Lower lobe of right lung (tissue), 2 donors: ENCODE measurements at places on chromosomes 2 and 18. TPM values are rescaled to one million over a fixed set of nuclear protein-coding genes. Genes with fewer than 3 reads are reported as not detected.
A peak's percentile ranks its signal among the peaks of the same experiment; 100 is the strongest.

- peaks cover 12% of the 10 kb centered on the region for H3K4me1 ChIP-seq
- peak; percentile 63 for DNase-seq
- no peak overlapping the region for H3K27ac ChIP-seq
Observed at GRCh38 chr18:58781627-58782194, 83.0 kb upstream of the ZNF532 start.

The HOXD9 gene
- total RNA-seq = 0.86 TPM

DNA sequence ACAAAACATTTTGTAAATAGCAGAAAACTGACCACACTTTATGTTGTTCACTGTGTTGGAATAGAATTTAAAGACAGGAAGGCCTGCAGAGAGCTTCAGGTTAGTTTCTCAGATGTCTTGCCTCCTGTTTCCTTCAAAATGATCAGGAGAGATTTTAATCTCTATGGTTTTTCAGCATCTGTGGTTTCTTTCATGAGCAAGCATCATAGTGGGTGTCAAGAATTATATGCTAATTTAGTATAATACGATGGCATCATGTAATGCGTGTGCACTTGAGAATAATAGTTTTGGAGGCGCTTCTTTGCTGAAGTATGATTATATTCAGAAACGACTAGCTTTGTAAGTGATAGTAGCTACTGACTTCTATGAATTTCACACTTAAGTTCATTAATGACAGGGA is 149.9 kb downstream of the PLCL1 start:
- no peaks in the 10 kb centered on the region for H3K27me3 ChIP-seq
- H3K27ac ChIP-seq = no peak overlapping the region
- no peaks in the 10 kb centered on the region for H3K36me3 ChIP-seq
- H3K4me1 ChIP-seq = no peaks in the 10 kb centered on the region
- no peak for DNase-seq
- H3K4me3 ChIP-seq = no peak overlapping the region

DNA sequence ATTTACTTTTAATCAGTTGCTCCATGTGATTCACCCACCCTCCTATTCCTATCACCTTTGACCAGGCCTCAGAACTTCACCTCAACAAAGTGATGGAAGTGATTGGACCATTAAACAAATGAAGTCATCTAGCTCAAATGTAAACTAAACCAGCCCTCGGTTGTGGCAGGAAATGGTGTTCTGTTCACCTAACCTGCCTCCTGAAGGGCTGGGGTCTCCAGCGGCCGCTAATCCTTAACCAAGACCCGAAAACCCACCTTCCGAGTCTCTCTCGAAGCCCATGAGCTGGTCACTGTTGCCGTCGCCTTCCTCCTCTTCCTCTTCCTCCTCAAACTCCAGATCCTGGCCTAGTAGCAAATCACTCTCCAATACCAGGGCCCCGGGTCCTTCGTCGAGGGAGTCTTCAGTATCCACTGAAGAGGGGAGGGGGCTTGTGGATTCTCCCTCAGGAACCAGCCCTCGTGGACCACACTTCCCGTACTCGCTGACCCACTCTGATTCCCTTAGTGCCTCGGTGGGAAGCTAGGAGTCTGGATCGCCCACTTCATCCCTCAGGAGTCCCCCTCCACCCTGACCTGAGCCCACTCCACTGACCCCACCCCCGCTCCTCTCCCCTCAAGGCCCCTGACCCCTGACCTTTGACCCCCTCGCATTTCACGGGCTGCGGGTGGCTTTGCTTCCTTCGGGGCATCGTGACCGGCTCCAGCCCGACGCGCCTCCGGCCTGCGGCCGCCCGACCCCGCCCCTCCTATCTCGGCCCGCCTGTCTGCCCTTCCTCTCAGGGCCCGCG is 503 bp downstream of the ZNF513 start:
- peaks cover 19% of the 10 kb centered on the region for H3K4me1 ChIP-seq
- peaks cover 71% of the 10 kb centered on the region for H3K36me3 ChIP-seq
- H3K27ac ChIP-seq = peak overlapping the region; percentile 91
- H3K4me3 ChIP-seq = peak overlapping the region; percentile 73

- no peaks in the 10 kb centered on the region for H3K27me3 ChIP-seq
- H3K27ac ChIP-seq = no peak overlapping the region
- H3K4me3 ChIP-seq = no peak overlapping the region
- DNase-seq = no peak
- H3K4me1 ChIP-seq = no peaks in the 10 kb centered on the region
Observed at GRCh38 chr2:133363884-133364283, 204.4 kb downstream of the NCKAP5 start.

- no peaks in the 10 kb centered on the region for H3K27me3 ChIP-seq
- H3K36me3 ChIP-seq = no peaks in the 10 kb centered on the region
- H3K27ac ChIP-seq = no peak overlapping the region
- no peak overlapping the region for H3K4me3 ChIP-seq
- DNase-seq = no peak
Observed at GRCh38 chr2:221109552-221109951, 462.6 kb downstream of the EPHA4 start.

The TEKT4 gene
- total RNA-seq = 3.4 TPM

GRCh38 chr2:37215250-37215649 is 16.1 kb downstream of the CEBPZ start:
- no peaks in the 10 kb centered on the region for H3K27me3 ChIP-seq
- DNase-seq = no peak
- no peak overlapping the region for H3K27ac ChIP-seq
- no peaks in the 10 kb centered on the region for H3K4me1 ChIP-seq
- H3K36me3 ChIP-seq = peaks cover 96% of the 10 kb centered on the region
- no peak overlapping the region for H3K4me3 ChIP-seq

DNA sequence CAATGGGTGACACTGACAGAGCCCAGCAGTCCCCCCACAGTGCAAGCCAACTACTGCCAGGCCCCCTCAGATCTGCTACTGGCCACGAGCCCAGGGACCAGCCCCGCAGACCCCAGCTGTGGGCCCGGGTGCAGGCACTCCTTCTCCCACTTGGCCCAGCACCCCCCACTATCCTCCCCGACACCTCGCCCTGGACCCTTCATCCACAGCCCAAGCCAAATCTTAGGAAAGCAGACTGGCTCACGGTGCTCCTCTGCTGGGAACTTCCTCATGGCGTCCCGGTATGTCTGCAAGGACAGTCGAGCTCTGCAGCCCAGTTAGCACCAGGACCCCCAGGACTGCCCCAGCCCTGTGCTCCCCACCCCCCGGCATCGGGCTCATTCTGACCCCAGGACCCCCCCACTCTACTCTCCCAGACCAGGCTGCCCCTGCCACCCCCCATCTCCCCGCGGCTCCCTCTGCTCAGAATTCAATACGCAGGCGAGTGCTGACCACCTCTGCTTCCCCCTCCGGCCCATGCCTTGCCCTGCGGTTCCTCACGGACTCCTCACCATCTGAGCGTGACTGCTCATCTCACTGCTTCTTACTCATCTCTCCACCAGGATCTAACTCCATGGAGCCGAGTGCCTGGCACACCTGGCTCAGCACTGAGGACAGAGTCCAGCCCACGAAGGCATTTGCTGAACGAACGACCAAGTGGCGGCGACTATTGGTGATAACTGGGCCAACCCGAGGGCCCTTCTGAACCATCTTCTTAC is 85.7 kb downstream of the PXDN start:
- H3K27ac ChIP-seq = no peak overlapping the region
- H3K4me1 ChIP-seq = peaks cover 8% of the 10 kb centered on the region
- H3K27me3 ChIP-seq = no peaks in the 10 kb centered on the region
- H3K36me3 ChIP-seq = peaks cover 42% of the 10 kb centered on the region
- no peak for DNase-seq

- peak overlapping the region; percentile 61 for H3K4me3 ChIP-seq
- H3K4me1 ChIP-seq = peaks cover 20% of the 10 kb centered on the region
- H3K27ac ChIP-seq = peak overlapping the region; percentile 77
- H3K27me3 ChIP-seq = peaks cover 14% of the 10 kb centered on the region
Observed at GRCh38 chr2:20013126-20013849, 820 bp upstream of the MATN3 start.

DNA sequence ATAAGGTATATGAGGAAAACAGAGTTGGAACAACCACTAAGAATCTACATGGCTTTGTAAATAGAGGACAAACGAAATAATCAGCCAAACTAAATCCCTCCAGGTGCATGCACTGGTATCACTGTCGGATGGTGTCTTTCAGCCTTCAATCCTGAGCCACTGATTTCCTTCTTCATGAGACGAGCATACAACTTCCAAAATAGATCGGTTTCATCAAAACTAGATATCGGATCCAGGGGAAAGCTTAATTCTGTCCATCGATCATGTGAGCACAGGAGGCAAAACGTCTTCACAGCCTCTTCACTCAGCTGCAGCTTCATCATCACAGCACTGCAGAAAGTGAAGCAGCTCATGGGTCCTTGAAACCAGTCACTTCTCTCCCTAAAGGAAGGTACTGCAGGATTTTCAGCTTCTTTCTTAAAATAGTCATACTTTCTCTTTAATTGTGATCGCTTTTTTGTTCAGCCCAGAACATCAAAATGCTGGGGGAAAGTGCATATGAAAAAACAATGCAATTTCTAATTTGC is 80.5 kb downstream of the DTNB start:
- no peak overlapping the region for H3K27ac ChIP-seq
- no peaks in the 10 kb centered on the region for H3K27me3 ChIP-seq
- H3K36me3 ChIP-seq = no peaks in the 10 kb centered on the region
- no peak for DNase-seq

The OTX1 gene
- 0.27 TPM for total RNA-seq

GRCh38 chr18:61727241-61728193 is 165.3 kb downstream of the RNF152 start:
- DNase-seq = no peak
- H3K36me3 ChIP-seq = no peaks in the 10 kb centered on the region
- H3K27me3 ChIP-seq = no peaks in the 10 kb centered on the region
- no peak overlapping the region for H3K27ac ChIP-seq

- peaks cover 60% of the 10 kb centered on the region for H3K4me1 ChIP-seq
Observed at GRCh38 chr2:230412846-230413245, 3.2 kb upstream of the SP100 start.

DNA sequence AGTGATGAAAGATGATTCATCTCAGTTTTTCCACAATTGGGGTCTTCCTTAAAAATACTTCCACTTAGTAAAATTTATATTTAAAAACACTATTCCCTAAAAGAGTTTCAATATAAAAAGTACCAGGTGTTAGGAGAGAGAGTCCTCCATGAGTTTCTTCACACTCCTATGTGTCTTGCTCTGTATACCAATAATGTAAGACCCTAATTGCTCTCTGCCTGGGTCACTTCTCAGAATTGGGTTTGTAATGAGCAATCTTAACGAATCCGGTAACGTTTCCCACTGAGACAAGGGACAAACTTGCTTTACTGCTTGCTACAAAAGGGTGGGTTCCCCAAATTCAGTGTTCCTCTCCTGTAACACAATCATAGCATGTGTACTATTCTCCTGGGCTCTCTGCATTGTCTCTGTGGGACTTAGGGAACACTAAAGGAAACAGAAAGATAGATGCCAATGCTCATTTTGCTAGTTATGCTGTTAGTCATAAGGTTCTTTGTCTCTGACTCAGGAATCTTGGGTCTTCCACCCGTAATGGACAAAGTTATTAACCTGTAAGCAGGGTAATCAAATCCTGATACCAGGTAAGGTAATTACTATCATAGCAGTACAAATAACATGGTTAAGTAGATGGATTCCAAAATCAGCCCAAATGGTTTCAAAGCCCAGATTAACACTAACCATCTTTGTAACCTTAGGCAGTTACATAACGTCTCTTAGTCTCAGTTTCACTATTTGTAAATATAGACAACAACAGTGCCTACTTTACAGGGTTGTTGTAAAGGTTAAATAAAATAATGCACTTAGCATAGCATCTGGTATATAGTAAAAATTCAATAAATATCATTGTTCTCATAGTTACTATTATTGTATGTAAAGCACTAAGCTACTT is 46.3 kb downstream of the ITSN2 start:
- no peak overlapping the region for H3K4me3 ChIP-seq
- H3K27me3 ChIP-seq = no peaks in the 10 kb centered on the region
- peaks cover 33% of the 10 kb centered on the region for H3K36me3 ChIP-seq
- DNase-seq = no peak

GRCh38 chr18:73895701-73896100 is 251.9 kb downstream of the FBXO15 start:
- H3K27me3 ChIP-seq = no peaks in the 10 kb centered on the region
- H3K36me3 ChIP-seq = no peaks in the 10 kb centered on the region
- H3K27ac ChIP-seq = no peak overlapping the region

- no peak overlapping the region for H3K4me3 ChIP-seq
- no peaks in the 10 kb centered on the region for H3K36me3 ChIP-seq
- no peak for DNase-seq
- H3K27ac ChIP-seq = no peak overlapping the region
- no peaks in the 10 kb centered on the region for H3K27me3 ChIP-seq
- no peaks in the 10 kb centered on the region for H3K4me1 ChIP-seq
Observed at GRCh38 chr2:12087671-12088380, 341.4 kb downstream of the LPIN1 start.

- no peak overlapping the region for H3K27ac ChIP-seq
- no peaks in the 10 kb centered on the region for H3K27me3 ChIP-seq
- H3K4me1 ChIP-seq = no peaks in the 10 kb centered on the region
- H3K36me3 ChIP-seq = no peaks in the 10 kb centered on the region
- DNase-seq = no peak
Observed at GRCh38 chr18:7304061-7304370, 73.1 kb downstream of the LRRC30 start.

DNA sequence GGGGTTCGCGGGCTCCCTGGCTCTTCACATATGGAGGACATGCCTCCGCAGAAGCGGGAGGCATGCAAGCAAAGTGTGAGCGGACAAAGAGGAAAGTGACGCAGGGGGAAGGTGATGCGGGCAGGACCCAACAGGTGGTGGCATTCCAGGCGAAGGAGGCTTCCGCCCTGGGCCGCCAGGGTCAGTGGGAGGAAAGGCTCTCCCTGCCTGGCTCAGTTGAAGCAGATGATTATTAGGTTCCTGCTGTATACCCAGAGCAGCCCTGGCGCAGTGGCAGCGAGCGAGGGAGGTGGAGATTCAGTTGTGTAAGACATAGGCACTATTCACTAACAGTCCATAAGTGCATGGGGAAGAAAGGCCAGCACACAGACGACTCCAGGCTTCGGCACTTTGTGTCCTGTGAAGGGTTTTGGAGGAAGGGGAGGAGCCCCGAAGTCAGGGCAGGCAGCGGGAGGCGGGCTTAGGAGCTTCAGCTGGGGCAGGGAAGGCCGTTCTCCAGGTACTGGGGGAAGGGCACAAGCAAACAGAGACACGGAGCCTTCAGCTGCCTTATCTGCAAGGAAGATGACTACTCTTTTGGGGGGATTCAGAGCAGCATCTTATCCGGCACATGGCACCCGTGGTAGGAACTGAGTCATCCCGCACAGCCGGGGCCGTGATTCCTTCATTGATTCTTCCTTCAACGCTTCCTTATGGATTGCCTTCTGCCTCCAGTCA is 89.8 kb downstream of the TGOLN2 start:
- H3K36me3 ChIP-seq = no peaks in the 10 kb centered on the region
- peak; percentile 56 for DNase-seq
- H3K4me3 ChIP-seq = no peak overlapping the region
- peaks cover 24% of the 10 kb centered on the region for H3K4me1 ChIP-seq
- no peak overlapping the region for H3K27ac ChIP-seq

DNA sequence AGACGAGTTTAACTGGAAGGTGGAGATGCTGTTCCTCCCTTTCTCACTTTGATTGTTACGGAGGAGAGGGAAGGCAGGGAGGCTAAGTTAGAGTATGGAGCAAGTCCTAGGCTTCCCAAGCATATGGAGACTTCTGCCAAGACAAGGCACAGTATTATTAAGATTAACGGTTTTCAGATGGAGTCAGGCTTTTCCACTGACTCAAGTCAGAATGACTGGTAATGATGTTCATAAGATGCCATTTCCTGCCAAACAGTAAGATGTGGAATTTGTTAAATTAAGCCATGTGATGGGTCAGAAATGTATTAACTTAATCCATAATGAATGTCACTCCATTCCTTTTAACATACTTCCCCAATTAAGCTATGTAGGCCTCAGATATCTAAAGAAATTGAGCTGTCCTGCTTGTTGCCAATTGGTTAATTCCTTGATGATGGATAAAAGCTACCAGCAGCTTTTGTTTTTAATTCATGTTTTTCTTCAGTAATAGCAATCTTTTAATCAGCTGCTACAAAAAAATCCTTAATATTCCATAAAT is 383.7 kb downstream of the ZNF521 start:
- no peaks in the 10 kb centered on the region for H3K27me3 ChIP-seq
- no peak overlapping the region for H3K4me3 ChIP-seq
- H3K27ac ChIP-seq = no peak overlapping the region
- H3K4me1 ChIP-seq = no peaks in the 10 kb centered on the region
- no peak for DNase-seq
